ENCODE measurements at places on chromosomes 3 and 15. TPM values are rescaled to one million over a fixed set of nuclear protein-coding genes. Genes with fewer than 3 reads are reported as not detected.

The PCLAF gene
- 135 TPM for total RNA-seq

The ZDHHC19 gene
- not detected for total RNA-seq

The FETUB gene
- total RNA-seq: not detected

The PCSK6 gene
- total RNA-seq: 0.68 TPM

The FAM107A gene
- total RNA-seq: not detected

The RBPMS2 gene
- total RNA-seq: not detected

The PCOLCE2 gene
- not detected for total RNA-seq

The SPATA12 gene
- not detected for total RNA-seq

The LXN gene
- total RNA-seq: 8.7 TPM

The BAHD1 gene
- total RNA-seq: 25.7 TPM

DNA sequence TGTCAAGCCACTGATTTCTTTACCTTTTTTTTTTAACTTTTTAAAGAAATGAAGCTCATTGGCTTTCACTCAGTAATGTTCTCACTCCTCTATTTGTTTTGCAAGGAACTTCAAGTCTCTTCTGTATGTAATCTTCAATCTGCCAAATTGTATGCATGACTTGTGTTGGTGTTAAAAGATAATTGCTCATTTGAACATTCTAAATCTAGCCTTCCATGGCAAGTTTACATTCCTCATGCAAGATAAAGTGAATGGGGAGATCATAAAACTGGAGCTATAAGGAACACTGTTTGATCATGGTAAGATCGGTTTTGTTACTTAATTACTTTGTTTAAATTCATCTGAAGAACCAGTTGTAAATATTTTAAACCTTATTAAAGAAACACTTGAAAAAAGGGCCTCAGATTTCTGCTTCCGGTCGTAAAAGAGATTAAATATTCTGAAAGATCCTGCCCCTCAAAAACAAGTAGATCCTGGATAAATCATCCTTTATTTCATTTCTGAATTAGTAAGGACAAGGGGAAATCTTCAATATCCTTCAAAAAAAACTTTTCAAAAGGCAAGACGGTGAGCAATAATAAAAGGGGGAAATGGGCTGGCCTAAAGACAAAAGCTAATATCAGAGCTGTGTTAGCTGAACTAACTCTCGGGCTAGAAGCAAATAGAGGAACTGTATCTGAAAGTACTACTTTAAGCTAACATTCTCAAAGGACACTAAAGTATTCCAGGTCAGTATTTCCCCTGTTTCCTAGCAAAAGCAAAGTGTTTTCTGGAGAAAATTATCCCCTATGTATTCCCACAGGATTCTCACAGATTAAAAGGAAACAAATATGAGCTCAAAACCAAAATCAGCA is 107.0 kb upstream of the ATP11B start:
- no peak for DNase-seq
- no peaks in the 10 kb centered on the region for H3K36me3 ChIP-seq
- no peak overlapping the region for H3K27ac ChIP-seq
- peaks cover 12% of the 10 kb centered on the region for H3K4me1 ChIP-seq
- no peak overlapping the region for H3K4me3 ChIP-seq

- H3K36me3 ChIP-seq: peaks cover 7% of the 10 kb centered on the region
- peaks cover 12% of the 10 kb centered on the region for H3K4me1 ChIP-seq
- DNase-seq: no peak
Measured at GRCh38 chr3:138594935-138595610, 1.0 kb upstream of the CEP70 start.

DNA sequence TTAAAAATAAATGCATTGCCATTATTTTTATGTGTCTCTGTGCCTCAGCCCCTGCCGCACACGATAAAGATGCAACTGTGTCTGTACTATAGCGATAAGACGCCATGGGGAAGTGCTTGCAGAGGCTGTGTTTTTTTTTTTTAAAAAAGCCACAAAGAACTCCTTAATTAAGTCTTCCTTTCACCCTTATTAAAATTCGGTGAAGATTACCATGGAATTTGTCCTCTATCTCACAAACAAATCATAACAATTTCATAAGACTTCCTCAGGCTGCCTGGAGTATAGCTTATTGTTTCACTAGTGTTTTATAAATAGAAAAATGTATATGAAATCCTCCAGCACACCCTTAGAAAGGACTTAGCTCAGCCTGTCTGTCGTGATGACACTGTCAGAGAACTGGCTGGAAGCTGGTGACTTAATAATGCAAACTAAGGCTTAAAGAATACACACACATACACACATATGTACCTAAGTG is 374.8 kb upstream of the SLCO3A1 start:
- H3K27ac ChIP-seq: no peak overlapping the region
- peaks cover 3% of the 10 kb centered on the region for H3K27me3 ChIP-seq
- no peak for DNase-seq
- peaks cover 52% of the 10 kb centered on the region for H3K4me1 ChIP-seq
- H3K4me3 ChIP-seq: no peak overlapping the region

GRCh38 chr3:42865256-42865655 is 10.4 kb downstream of the CYP8B1 start:
- no peak for DNase-seq
- H3K27ac ChIP-seq: no peak overlapping the region
- no peak overlapping the region for H3K4me3 ChIP-seq
- H3K4me1 ChIP-seq: no peaks in the 10 kb centered on the region
- H3K27me3 ChIP-seq: peaks cover 31% of the 10 kb centered on the region

GRCh38 chr3:136250903-136251460 is 842 bp downstream of the PCCB start:
- peaks cover 26% of the 10 kb centered on the region for H3K4me1 ChIP-seq
- no peaks in the 10 kb centered on the region for H3K27me3 ChIP-seq
- H3K27ac ChIP-seq: peak overlapping the region; percentile 94

DNA sequence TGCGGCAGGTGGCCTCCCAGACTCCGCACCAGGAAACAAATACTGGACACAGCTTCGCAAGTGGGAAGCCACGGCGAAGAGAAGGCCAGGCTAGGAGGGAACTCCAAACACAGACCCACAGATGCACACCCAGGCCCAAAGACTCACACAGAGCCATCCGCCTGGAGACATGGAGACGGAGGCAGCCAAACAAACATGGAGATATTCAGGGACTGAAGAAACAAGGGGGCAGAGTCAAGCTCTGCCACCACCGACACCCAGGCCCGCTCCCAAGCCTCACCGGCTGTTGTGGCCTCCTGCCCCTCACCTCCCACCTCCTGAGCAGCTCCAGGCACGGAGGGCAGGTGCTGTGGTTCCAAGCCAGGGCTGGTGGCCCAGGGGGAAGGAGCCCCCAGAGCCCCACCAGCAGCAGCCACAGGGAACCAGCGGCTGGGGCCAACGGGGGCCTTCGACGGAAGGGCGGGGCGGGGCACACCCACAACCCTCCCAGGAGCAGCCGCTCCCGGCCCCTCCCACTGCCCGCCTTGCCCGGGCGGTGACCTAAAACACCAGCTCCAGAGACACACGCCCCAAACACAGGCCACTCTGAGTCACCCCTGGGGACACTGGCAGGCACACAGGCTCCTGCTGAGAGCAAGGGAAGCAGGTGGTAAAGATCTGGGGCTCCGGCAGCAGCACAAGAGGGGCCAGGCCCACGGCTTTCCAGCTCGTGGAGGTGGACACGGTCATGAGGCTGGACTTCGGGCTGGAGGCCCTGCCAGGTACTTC is 31.9 kb downstream of the TNK2 start:
- H3K27me3 ChIP-seq: no peaks in the 10 kb centered on the region
- peaks cover 14% of the 10 kb centered on the region for H3K36me3 ChIP-seq
- H3K4me3 ChIP-seq: no peak overlapping the region

GRCh38 chr3:131250466-131250865 is 131.1 kb upstream of the NUDT16 start:
- H3K27ac ChIP-seq: no peak overlapping the region
- no peaks in the 10 kb centered on the region for H3K4me1 ChIP-seq
- DNase-seq: no peak
- peaks cover 24% of the 10 kb centered on the region for H3K27me3 ChIP-seq
- H3K36me3 ChIP-seq: peaks cover 2% of the 10 kb centered on the region

GRCh38 chr15:66923438-66923881 is 141.9 kb upstream of the SMAD3 start:
- H3K4me3 ChIP-seq: no peak overlapping the region
- H3K27ac ChIP-seq: no peak overlapping the region
- peak; percentile 60 for DNase-seq
- H3K36me3 ChIP-seq: no peaks in the 10 kb centered on the region

GRCh38 chr3:126540342-126540849 is 16.4 kb downstream of the CHST13 start:
- peaks cover 6% of the 10 kb centered on the region for H3K27me3 ChIP-seq
- H3K27ac ChIP-seq: no peak overlapping the region
- DNase-seq: no peak
- no peaks in the 10 kb centered on the region for H3K4me1 ChIP-seq
- H3K36me3 ChIP-seq: no peaks in the 10 kb centered on the region

- H3K4me3 ChIP-seq: no peak overlapping the region
- DNase-seq: no peak
- no peak overlapping the region for H3K27ac ChIP-seq
- peaks cover 15% of the 10 kb centered on the region for H3K4me1 ChIP-seq
Measured at GRCh38 chr3:126928921-126929474, 53.9 kb upstream of the PLXNA1 start.

GRCh38 chr3:105846809-105847208 is 22.0 kb downstream of the CBLB start:
- peaks cover 54% of the 10 kb centered on the region for H3K4me1 ChIP-seq
- no peak overlapping the region for H3K27ac ChIP-seq
- H3K36me3 ChIP-seq: peaks cover 68% of the 10 kb centered on the region
- H3K4me3 ChIP-seq: no peak overlapping the region

GRCh38 chr3:35385271-35385670 is 254.1 kb upstream of the ARPP21 start:
- H3K4me3 ChIP-seq: no peak overlapping the region
- no peak overlapping the region for H3K27ac ChIP-seq
- H3K36me3 ChIP-seq: no peaks in the 10 kb centered on the region
- no peak for DNase-seq
- H3K27me3 ChIP-seq: no peaks in the 10 kb centered on the region
- no peaks in the 10 kb centered on the region for H3K4me1 ChIP-seq

- peaks cover 9% of the 10 kb centered on the region for H3K4me1 ChIP-seq
- no peak for DNase-seq
- H3K27ac ChIP-seq: no peak overlapping the region
- H3K36me3 ChIP-seq: no peaks in the 10 kb centered on the region
- H3K27me3 ChIP-seq: peaks cover 2% of the 10 kb centered on the region
Measured at GRCh38 chr15:22265056-22265945, 185.0 kb downstream of the OR4M2 start.

GRCh38 chr15:95799286-95800200 is 531.0 kb upstream of the NR2F2 start:
- peaks cover 3% of the 10 kb centered on the region for H3K27me3 ChIP-seq
- no peaks in the 10 kb centered on the region for H3K4me1 ChIP-seq
- no peak overlapping the region for H3K27ac ChIP-seq
- no peak for DNase-seq

GRCh38 chr3:21718161-21718765 is 32.7 kb downstream of the ZNF385D start:
- H3K36me3 ChIP-seq: no peaks in the 10 kb centered on the region
- H3K4me3 ChIP-seq: no peak overlapping the region
- no peak for DNase-seq
- no peaks in the 10 kb centered on the region for H3K27me3 ChIP-seq

DNA sequence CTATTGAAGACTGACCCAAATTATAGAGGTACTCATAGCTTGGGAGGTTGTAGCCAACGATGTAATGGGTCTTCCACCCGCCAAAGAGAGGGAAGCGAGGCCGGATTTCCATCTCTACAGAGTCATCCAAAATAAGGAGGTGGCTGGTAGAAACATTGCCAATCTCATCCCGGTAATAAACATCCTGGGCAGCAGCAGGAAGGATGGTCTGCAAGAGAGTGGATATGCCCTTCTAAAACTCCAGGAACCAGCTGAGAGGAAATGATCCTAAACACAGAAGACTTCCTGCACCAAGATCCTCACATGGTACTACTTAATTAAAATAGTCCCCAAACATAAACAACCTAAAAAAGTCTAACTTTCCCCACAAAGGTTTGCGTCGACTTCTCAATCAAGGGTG is 20.7 kb downstream of the RPN1 start:
- no peak overlapping the region for H3K27ac ChIP-seq
- no peaks in the 10 kb centered on the region for H3K4me1 ChIP-seq

- DNase-seq: peak; percentile 64
- no peak overlapping the region for H3K4me3 ChIP-seq
- no peaks in the 10 kb centered on the region for H3K27me3 ChIP-seq
- H3K27ac ChIP-seq: peak overlapping the region; percentile 50
- peaks cover 4% of the 10 kb centered on the region for H3K36me3 ChIP-seq
- H3K4me1 ChIP-seq: peaks cover 49% of the 10 kb centered on the region
Measured at GRCh38 chr3:43243590-43244587, 42.5 kb upstream of the SNRK start.

DNA sequence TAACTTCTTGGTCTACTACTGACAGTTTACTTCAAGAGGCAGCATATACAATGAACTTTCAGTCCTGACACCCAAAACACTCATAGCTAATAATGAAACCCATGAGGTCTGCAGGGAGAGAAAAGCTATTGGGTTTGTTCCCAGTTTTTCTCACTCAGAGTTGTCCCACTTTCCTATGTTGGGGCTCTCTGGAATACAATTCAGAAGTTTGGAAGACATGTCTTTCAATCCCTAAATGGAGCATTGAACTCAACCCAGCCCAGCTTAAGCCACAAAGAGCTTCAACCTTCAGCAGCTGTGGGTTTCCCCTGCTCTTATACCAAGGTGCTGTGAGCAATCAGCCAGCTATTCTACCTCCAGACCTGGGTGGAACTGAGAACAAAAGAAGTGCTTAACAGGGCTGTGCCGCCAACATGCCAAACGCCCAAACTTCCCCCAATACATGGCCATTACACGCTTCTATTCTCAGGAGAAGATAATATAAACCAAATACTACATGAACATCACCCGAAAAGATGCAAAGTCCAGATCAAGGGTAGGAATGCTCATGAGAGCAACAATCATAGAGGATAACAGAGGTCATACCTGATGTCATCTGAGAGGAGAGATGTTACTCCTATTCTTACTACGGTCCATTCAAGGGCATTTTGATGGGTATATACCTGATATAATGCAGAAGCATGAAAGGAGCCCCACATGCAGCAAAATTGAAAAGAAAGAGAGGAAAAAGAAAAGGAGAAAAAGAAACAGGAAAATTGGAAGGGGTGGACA is 131.2 kb upstream of the TGFBR2 start:
- H3K27me3 ChIP-seq: no peaks in the 10 kb centered on the region
- no peak for DNase-seq
- H3K27ac ChIP-seq: no peak overlapping the region

DNA sequence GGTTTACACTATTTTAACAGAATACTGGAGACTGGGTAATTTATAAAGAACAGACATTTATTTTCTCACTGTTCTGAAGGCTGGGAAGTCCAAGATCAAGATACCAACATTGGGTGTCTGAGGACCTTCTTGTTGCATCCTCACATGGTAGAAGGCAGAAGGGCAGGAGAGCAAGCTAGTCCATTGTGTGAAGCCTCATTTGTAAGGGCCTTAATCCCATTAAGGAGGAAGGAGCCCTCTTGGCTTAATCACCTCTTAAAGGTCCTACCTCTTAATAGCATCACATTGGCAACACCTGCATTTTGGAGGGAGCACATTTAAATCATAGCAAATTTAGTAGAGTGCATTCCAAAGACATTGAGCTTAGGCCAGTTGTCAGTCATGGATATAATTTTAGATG is 26.2 kb downstream of the UBE2Q2 start:
- DNase-seq: no peak
- H3K27ac ChIP-seq: no peak overlapping the region
- peaks cover 41% of the 10 kb centered on the region for H3K36me3 ChIP-seq
- H3K27me3 ChIP-seq: no peaks in the 10 kb centered on the region
